Nephron progenitor cell (in vitro differentiated cells): ENCODE measurements at places on chromosomes 3 and 15.

DNA sequence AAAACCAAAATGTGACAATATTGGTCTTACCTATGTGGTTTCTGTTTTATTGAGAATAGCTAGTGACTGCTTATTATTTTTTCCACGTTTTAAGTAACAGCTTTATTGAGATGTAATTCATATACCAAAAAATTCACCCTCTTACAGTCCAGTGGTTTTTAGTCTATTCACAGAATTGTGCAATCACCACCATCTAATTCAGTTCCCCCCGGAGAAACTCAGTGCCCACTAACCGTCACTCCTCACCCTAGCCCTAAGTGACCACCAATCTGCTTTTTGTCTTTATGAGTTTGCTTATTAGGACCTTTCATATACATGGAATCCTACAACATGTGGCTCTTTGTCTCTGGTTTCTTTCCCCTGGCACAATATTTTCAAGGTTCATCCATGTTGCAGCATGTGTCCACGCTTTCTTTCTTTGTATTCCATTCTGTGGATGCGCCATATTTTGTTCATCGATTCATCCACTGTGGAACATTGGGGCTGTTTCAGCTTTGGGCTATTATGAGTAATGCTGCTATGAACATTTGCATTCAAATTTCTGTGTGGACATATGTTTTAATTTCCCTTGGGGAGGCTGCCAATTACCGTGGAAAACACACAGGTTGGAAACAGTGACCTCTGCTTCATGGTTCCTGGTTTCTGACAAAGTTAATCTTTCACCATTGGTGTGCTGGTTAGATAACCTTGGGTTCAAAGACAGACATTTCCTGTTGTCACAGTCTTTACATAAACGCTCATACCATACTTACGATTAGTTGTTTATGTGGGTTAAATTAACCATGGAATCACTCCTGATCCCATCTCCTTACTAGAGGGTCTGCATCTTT, 3.2 kb upstream of the BCL2L10 start:
- DNase-seq, result no peak

DNA sequence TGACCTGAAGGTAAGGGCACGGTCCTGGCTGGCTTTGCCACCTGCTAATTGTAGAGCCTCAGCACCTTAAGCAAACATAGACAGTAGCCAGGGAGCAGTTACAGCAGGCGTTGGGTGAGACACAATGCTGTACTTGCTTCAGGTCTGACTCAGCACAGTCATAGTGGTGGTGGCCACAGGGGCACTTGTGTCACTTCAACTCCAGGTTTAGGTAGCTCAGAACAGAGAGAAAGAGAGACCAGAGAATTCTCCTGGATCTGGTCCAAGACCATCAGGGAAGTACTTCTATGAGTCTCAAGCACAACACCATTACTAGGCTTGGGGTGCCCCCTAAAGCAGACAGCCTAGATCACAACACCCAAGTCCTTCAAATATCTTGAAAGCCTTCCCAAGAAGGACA, 204.4 kb downstream of the OTOL1 start:
- no peak for DNase-seq

- DNase-seq, result no peak
Observed at GRCh38 chr3:125358923-125359322, 16.2 kb downstream of the ZNF148 start.

DNA sequence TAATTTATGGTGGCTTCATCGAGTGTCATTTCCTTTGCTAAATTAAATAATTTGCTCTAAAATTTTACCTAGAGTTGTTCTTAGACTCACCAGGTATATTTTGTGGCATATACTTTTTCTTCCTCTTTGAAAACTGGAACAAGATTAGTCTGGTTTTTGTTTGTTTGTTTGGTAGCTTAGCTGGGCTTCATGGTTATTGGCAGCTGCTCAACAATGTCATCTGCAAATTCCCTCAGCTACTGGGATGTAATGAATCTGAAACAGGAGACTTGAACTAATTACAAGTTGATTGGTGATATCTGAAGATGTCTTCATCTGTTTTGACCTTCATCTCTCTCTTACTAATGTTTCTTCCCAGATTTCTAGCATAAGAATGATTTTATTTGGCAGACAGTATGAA, 270.5 kb upstream of the P2RY1 start:
- DNase-seq, result no peak

- DNase-seq, result no peak
Observed at GRCh38 chr15:97995192-97995591, 34.7 kb downstream of the ARRDC4 start.

GRCh38 chr3:101195951-101196713, 124.2 kb downstream of the IMPG2 start:
- no peak for DNase-seq

GRCh38 chr3:128849911-128850455, 29.4 kb upstream of the ACAD9 start:
- DNase-seq, result no peak

DNA sequence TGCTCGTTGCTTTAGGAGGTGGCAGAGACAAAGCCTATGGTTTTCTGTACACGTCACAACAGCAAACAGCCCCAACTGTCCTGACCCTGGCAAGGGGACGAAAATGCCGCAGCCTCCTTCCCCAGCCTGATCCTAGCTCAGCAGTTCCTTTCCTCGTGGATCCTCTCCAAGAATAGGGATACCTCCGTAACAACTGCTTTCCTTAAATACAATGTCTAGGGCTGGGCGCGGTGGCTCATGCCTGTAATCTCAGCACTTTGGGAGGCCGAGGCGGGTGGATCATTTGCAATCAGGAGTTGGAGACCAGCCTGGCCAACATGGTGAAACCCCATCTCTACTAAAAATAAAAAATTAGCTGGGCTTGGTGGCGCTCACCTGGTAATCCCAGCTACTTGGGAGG, 17.0 kb downstream of the MAP6D1 start:
- no peak for DNase-seq

DNA sequence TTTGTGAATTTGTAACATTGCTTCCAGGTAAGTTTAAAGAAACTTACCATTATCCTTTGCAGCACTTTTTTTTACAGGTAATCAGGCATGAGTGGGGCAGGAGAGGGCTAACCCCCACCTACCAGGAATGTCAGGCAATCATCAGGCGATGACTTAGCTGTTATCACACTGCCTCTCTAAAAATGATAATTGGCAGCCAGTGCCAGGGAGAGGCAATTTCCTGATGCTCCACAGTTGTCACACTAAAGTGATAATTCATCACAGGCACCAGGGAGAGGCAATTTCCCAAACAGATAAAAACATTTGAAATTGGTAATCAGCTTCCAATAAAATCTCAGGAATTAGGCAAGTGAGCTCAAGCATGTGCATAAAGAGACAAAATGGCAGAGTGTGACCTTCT, 26.3 kb downstream of the NSUN3 start:
- DNase-seq, result no peak
